ENCODE measurements at places on chromosomes 2 and 18.

DNA sequence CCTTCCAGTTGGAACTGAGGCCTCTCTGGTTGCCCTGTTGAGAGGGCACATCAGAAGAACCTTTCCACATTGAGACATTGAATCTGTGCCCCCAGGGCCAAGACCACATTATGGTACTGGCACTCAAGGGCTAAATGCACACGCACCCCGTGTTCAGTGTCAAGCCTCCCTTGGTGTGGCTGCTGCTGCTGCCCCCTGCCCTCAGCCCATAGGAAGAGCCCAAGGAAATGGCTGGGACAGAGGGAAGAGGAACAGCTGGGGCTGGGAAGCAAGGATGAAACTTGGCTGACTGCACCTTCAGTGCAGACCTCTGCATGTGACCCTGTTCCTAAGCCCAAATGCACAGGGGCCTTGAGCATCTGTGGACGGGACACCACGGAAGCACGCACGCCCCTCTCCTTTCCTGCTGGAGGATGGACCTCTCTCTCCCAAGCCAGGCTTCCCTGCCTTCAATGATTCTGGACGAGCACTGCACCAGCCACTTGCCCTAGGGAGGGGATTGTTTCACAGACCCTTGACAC, 40.2 kb downstream of the NIFK start:
- no peak for DNase-seq

DNA sequence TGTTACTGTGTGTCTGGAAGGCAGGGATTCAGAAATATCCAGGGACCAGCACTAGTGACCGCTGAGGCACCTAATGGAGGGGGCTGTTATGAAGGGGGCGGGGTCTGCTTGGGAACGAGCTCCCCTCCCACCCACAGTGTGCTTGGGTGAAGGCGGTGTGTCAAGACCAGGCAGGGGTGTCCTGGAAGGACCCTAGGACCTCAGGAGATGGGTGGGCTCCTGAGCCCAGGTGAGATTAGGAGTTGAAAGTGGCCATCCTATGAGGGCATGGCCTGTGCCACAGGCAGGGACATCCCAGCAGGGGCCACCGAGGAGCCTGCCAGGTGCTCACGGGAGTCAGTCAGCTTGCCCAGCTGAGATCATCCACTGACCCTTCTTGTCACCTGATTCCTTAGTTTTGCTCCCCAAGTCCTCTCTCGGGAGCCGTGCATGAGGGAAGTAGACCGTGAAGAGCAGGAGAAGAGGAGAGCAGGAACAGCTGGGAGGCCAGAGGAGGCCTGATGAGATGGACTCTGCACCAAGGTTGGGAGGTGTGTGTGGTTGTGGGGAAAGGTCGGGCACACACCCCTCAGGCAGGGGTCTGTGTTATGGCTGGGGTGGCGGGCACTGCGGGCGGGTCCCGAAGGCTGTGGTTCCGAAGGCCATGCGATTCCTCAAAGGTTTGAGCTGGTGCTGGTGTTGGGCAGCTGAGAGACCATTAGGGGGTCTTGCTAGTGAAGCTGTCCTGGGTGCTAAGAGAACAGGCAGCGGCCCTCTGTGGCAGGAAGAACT, 180.9 kb upstream of the HS6ST1 start:
- DNase-seq = no peak

DNA sequence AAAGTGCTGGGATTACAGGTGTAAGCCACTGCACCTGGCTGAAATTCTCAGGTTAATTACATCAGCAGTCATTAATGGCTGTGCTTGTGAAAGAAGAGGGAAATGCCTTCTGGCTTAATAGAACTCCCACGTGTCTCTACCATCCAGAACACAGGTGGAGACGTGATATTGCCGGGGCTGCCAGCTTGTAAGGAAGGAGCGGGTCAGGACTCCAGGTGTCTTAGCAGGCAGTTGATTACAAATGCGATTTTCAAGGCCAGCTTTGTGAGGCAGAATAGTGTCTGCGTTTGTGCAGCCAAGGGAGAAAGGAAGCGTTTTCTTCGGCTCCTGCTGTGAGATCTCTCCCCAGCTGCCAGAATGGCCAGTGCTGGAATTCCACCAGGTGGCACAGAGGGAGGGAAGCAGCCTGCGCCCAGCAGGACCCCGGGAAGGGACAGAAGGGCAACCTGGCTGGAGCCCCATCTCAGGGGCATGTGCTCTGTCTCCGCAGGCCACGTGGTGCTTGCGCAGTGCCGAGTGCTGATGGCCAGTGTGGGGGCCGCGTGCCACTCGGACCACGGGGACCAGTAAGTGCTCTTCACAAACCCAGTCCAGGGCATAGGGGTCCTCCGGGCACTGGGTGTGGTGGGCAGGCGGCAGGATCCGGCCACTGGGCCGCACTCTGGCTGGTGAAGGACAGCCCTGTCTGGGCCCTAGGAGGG, 3.7 kb upstream of the ESPNL start:
- no peak for DNase-seq

DNA sequence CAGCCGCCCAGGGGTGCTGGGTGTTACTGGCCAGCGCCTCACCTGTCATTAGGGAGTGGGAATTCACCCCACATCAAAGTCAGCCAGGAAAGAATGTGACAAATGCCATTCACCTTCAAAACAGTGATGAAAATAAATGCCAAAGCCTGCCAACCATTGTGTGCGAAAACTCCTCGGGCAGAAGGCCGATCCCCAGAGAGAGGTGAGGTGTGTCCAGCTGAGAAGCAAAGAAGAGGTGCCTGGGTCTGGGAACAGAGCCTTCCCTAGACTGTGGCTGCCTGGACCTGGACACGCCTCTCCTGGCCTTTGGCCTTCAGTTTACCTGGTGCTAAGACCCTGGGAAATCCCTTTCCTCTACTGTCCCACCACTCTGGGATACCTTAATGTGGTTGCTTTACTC, 142.7 kb downstream of the CYP26B1 start:
- no peak for DNase-seq

DNA sequence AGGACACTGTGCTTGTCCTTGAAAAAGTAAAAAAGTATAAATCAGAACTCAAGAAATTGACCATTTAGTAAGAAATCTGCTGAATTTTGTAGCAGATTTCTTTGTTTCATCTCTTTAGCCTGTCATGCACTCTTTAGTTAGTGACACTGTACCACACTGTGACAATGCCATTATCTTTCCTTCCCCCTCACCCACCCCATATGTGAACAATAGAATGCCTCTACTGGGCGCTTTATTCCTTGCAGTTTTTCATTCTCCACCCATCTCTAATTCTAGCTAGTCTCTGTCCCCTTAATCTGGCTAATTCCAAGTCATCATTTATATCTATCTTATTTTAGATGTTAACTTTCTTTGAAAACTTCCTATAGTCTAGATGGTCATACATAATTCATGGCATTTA, 241.0 kb downstream of the LRP1B start:
- DNase-seq = no peak
